ENCODE measurements at places on chromosomes 4 and X.

- no peaks in the 10 kb centered on the region for H3K27me3 ChIP-seq
- no peak overlapping the region for H3K27ac ChIP-seq
- H3K4me3 ChIP-seq = no peak overlapping the region
- no peak for DNase-seq
- H3K36me3 ChIP-seq = no peaks in the 10 kb centered on the region
Measured at GRCh38 chr4:184806229-184806550, 19.6 kb downstream of the ACSL1 start.

- H3K27ac ChIP-seq = no peak overlapping the region
- peaks cover 12% of the 10 kb centered on the region for H3K27me3 ChIP-seq
- H3K4me1 ChIP-seq = no peaks in the 10 kb centered on the region
- no peak overlapping the region for H3K4me3 ChIP-seq
Measured at GRCh38 chr4:173935622-173936405, 347.7 kb downstream of the FBXO8 start.

GRCh38 chr4:15983610-15984009, 20.6 kb upstream of the FGFBP2 start:
- H3K4me1 ChIP-seq = no peaks in the 10 kb centered on the region
- DNase-seq = no peak

- no peak overlapping the region for H3K27ac ChIP-seq
- H3K4me3 ChIP-seq = no peak overlapping the region
- H3K36me3 ChIP-seq = no peaks in the 10 kb centered on the region
- no peak for DNase-seq
Measured at GRCh38 chr4:158053801-158054200, 119.0 kb downstream of the GASK1B start.

DNA sequence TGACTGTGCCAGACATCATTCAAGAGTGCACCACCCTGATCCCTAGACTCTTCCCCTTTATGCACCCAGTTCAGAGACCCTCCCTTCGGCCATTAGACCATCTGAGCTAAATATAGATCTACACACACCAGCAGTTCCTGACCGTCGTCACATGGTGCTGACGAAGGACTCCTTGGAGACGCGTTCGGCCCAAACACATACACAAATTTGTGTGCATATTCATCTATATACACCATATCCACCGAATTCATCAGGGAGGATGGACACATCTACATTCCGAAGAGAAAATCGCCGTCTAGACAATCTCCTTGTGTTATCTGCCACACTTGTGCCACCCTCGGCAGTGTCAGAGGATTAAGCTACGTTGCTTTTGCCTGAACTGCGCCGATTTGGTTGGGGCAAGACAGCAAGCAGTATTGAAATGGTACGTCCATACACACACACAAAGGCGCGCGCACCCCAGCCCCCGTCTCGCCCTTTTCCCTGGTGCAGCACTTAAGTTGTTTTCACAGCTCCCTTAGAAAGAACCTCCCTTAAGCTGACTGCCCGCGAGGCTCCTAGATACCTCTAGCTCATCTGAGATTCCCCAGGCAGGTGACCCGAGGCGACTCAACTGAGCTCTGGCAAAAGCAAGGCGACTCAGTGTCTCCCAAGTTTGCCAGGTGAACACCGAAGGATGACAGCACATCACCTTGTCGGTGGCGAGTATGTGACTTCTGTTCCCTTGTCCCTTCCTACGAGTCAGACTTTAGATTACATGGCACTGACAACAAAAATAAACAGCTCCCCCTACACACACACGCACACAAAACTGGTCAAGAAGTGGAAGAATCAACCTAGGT, 1.0 kb downstream of the RASGEF1B start:
- H3K27ac ChIP-seq = peak overlapping the region; percentile 97
- peaks cover 58% of the 10 kb centered on the region for H3K4me1 ChIP-seq
- H3K27me3 ChIP-seq = no peaks in the 10 kb centered on the region
- DNase-seq = peak; percentile 25
- H3K36me3 ChIP-seq = no peaks in the 10 kb centered on the region

DNA sequence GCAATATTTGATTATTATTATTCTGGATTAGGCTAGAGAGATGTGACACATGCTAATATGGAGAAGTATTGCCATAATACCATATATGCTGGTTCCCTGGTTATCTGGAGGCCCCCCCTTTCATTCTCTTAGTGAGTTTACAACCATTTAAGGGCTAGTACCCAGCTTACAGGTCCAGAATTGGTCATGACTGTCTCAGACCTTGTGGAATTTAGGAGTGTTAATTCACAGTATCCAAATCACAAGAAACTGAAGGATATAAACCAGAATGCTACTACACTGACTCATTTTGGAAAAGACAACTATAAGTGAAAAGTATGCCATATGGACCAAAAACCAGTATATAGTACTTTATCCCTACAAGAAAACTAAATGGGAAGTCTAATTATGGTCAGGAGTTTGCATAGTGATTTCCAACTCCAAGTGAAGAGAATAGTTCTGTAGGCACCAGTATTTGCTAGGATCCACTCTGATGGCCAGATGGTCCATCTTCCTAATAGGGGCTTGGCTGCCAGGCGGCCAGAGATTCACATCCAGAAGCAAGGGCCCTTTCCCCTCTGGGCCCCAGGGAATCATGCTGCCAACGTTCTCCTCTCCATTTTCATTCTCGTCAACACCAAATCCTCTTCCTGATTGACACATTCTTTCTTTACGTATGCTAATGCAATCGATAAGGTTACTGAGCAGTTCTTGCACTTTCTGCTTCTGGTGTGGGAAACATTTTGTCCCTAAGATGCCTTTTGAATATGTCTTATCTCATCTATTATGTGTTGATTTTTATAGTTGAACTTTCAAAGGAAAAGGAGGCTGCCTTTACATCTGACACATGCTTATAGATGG, 123.6 kb downstream of the SHROOM3 start:
- peaks cover 19% of the 10 kb centered on the region for H3K27me3 ChIP-seq
- H3K4me1 ChIP-seq = no peaks in the 10 kb centered on the region
- no peak for DNase-seq
- no peaks in the 10 kb centered on the region for H3K36me3 ChIP-seq

GRCh38 chrX:40582811-40583210, 2.0 kb downstream of the ATP6AP2 start:
- no peak for DNase-seq
- H3K36me3 ChIP-seq = peaks cover 6% of the 10 kb centered on the region
- H3K4me3 ChIP-seq = peak overlapping the region; percentile 48
- H3K27me3 ChIP-seq = no peaks in the 10 kb centered on the region
- peaks cover 47% of the 10 kb centered on the region for H3K4me1 ChIP-seq

DNA sequence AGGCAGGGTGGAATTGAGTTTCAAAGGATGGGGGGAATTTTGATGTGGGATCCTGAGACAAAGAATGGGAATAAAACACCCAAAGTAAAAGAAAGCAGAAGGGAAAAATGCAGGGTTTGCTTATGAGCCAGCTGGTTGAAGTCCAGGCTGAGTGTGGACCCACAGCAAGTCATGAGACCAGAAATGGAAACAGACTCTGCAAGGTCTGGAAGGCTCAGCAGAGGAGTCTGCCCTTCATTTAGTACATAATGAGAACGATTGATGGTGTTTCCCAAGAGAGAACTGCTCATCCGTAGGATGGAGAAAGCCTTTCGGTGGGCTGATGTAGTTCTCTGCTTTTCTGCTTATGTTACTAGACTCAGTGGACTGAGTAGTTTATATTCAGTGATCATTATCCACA, 259.1 kb downstream of the C4orf33 start:
- DNase-seq = no peak
- peaks cover 37% of the 10 kb centered on the region for H3K27me3 ChIP-seq
- no peak overlapping the region for H3K4me3 ChIP-seq

- H3K4me1 ChIP-seq = no peaks in the 10 kb centered on the region
- H3K36me3 ChIP-seq = peaks cover under 1% of the 10 kb centered on the region
- DNase-seq = no peak
- H3K27ac ChIP-seq = no peak overlapping the region
- H3K4me3 ChIP-seq = no peak overlapping the region
Measured at GRCh38 chr4:147842573-147842972, 110.7 kb downstream of the ARHGAP10 start.

- H3K27ac ChIP-seq = no peak overlapping the region
- DNase-seq = no peak
- peaks cover 4% of the 10 kb centered on the region for H3K36me3 ChIP-seq
- no peak overlapping the region for H3K4me3 ChIP-seq
- no peaks in the 10 kb centered on the region for H3K27me3 ChIP-seq
Measured at GRCh38 chr4:17761062-17761461, 20.4 kb downstream of the FAM184B start.

GRCh38 chr4:7223541-7223940, 31.2 kb downstream of the SORCS2 start:
- H3K27me3 ChIP-seq = no peaks in the 10 kb centered on the region
- H3K27ac ChIP-seq = no peak overlapping the region
- H3K4me1 ChIP-seq = no peaks in the 10 kb centered on the region
- H3K36me3 ChIP-seq = no peaks in the 10 kb centered on the region

Data from naive thymus-derived CD8-positive, alpha-beta T cell (primary cell).